Tongue (tissue), 3 donors: ENCODE measurements at places on chromosomes 6 and 20.

GRCh38 chr6:137254966-137255365 lies 35.8 kb upstream of the IFNGR1 start:
- no peak for DNase-seq

DNA sequence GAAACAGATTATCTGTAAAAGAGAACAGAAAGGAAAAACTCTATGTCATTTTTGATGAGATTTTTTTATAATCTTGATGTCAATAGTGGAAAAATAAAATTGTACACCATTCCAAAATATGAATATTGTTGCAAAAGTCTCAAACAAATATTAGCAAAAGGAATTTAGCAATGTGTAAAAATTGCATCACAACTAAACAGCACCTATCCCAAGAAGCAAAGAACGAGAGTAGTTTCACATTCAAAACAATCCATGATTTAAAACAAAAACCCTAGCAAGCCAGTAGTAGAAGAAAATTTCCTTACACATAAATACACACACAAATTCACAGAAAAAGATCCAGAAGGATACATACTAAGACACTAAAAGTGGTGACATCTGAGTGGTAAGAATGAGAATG lies 38.4 kb downstream of the LCA5 start:
- no peak for DNase-seq

DNA sequence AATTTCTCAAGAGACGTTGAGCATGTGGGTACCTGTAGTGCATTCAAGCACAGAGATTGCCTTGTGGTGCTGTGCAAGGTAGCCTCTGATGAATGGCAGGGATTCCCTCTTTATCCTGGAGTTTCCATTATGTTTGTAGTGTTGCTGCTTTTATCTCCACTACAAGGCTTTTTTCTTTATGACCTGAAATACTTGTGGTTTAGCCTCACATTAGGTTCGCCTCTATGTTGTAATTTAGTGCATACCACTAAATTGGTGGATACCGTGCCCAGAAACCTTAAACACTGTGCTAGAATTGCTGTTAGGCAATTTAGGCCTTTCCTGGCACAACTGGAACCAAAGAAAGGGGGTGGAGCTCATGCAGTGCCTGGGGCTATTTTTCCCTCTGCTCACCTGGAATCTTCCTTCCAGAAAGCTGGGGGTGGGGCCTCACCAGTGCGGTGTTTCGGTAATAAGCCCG lies 76.8 kb downstream of the NCOA7 start:
- no peak for DNase-seq

GRCh38 chr20:5770231-5770986 lies 20.2 kb downstream of the SHLD1 start:
- no peak for DNase-seq

DNA sequence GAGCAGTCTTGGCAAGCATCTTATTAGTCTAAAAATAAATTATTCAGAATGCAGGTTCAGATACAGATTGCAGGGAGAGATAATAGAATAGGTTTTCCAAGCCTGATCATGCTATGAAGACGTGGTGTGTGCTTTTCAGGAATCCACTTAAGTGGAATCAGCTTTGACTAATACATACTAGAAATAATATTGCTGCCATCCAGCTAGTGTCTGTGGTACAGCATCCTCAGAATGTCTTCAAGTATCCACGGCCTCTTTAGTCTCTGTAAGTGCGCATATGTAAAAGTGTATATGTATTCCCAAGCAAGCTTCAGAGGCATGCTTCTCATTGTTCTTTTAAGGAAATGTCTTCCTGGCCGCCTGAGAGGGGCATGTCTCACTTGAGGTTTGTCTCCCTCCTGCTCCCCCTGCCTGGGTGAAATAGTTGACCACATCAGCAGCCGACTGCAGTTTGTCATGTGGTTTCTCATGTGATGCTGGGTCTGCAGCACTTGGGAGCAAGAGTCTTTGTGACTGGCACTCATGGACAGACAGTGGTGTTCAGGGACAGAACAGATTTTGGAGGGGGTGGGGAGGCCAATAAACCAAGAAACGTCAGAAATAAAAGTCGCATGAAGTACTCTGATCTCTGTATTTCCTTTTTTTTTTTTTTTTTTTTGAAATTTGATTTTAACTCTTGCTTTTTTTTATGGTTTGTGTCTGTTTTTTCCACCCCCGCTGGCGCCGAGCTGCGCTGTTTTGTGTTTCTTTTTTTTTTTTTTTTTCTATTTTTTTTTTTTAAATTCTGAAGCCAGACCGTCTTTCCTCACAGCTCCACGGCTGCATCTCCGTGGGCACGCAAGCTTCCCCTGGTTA lies 150.8 kb downstream of the PRL start:
- DNase-seq = peak; percentile 87

- no peak for DNase-seq
These were observed 130.8 kb downstream of the SOBP start for GRCh38 chr6:107620732-107621131.

DNA sequence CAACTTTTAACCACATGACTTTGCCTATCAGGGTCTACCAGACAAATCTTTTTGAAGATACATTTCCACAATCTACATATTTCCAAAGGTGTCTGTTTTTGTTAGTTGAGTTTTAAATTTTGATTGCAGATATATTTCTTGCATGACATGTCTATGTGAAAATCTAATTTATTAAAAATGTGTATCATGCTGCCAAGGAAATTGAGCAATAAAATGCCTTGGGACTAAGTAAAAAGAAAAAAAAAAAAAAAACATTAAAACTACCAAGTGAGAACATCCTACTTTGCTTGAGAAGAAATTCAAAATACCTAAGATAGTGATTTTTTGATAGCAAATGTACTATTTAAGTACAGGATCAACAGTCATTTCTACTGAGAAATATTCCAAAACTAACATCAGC lies 17.7 kb downstream of the SLC17A5 start:
- no peak for DNase-seq

DNA sequence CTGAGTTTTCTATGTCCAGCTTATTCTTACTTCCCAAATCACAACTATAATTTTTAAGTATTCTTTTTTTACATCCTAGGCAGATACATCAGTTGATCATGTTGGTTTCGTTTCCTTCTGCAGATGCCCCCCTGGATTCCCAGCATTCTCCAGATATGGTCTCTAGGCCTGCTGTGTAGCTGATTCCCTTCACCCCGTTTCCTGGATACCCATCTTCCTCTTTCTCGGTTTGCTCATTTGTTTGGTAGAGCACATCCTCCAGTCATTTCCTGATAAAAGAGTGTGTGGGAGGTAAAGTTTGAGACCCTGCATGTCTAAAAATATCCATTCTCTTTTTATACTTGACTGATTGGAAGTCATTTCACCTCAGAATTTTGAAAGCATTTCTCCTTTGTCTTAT lies 66.4 kb downstream of the ANKS1A start:
- no peak for DNase-seq

DNA sequence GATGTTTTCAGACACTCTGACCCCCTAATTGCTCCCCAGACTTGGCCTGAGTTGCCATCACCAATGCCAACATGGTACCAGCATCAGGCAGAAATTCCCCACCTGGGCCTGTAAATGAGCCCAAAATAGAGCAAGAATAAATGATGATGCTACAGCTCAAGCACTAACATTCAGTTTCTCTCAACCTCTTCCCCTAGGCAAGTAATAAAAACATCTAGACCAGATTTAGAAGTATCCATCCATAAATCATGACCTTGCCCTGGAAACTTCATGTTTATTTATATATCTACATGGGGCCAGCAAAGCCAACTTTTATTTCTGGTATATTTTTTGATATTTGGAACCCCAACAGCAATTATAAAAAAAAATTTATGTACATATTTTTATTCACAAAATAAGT lies 221.4 kb upstream of the PLN start:
- no peak for DNase-seq

DNA sequence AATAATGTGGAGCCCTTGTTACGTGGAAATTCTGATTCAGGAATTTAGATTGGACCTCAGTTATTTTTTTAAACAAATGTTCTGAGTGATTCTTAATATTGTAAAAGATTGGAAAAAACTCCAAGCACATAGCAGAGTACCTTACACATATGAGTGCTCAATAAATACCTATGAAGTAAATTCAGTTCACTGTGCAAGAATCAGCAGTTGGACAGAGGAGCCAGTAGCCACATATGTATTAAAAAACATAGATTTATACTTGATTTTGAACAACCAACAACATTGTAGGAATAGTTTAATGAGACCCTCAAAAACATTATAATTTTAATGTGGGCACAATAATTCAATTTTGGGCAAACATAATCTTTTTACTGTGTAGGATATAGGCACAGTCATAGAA lies 109.3 kb upstream of the B3GAT2 start:
- DNase-seq = no peak

- DNase-seq = no peak
These were observed 84.6 kb downstream of the PTPN1 start for GRCh38 chr20:50594591-50595432.

DNA sequence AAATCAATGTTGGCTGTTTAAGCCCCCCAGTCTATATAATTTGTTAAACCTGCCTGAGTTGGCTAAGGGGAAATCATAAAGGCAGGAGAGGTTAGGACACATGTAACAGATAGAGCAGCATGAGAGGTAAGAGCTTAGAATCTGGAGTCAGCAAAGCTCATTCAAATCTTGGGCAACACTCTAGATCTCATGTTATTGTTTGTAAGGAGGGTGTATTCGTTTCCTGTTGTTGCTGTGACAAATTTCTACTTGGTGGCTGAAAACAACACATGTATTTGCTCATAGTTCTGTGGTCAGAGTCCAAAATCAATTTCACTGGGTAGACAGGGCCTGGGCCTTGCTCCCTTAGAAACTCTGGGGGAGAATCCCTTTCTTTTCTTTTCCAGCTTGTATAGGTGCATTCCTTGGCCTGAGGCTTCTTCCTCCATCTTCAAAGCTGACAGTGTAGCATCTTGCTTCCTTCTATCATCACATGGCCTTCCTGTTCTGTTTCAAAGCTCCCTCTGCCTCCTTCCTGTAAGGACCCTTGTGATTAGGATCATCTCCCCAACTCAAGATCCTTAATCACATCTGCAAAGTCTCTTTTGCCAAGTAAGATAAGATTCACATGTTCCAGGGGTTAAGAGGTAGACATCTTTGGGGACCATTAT lies 4.4 kb downstream of the LY86 start:
- no peak for DNase-seq

- no peak for DNase-seq
These were observed 9.7 kb downstream of the LINC00237 start for GRCh38 chr20:21096321-21097043.

- DNase-seq = peak; percentile 16
These were observed 48.0 kb downstream of the MUC22 start for GRCh38 chr6:31058128-31058894.

GRCh38 chr20:1830240-1830639 lies 65.0 kb upstream of the SIRPA start:
- peak; percentile 89 for DNase-seq

DNA sequence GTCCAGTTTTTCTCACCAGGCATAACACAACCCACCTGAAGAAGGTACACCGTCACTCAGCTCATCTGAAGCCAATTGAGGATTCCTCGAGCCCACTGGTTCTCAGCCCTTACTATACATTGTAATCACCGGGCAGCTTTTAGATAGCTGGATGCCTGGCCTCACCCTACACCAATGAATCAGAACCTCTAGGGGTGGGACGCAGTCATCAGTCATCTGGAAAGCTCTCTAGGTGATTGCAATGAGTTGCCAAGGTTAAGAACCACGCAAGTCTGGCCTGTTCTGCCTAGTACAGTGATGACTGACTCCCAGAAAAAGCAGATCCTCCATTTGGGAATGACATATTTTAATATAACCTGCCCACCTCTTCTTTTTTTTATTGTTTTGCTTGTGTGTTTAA lies 41.1 kb downstream of the MC3R start:
- DNase-seq = no peak

- DNase-seq = no peak
These were observed 140.8 kb downstream of the VEGFA start for GRCh38 chr6:43910638-43911353.

- no peak for DNase-seq
These were observed 87.2 kb downstream of the THEMIS start for GRCh38 chr6:127813699-127814027.

DNA sequence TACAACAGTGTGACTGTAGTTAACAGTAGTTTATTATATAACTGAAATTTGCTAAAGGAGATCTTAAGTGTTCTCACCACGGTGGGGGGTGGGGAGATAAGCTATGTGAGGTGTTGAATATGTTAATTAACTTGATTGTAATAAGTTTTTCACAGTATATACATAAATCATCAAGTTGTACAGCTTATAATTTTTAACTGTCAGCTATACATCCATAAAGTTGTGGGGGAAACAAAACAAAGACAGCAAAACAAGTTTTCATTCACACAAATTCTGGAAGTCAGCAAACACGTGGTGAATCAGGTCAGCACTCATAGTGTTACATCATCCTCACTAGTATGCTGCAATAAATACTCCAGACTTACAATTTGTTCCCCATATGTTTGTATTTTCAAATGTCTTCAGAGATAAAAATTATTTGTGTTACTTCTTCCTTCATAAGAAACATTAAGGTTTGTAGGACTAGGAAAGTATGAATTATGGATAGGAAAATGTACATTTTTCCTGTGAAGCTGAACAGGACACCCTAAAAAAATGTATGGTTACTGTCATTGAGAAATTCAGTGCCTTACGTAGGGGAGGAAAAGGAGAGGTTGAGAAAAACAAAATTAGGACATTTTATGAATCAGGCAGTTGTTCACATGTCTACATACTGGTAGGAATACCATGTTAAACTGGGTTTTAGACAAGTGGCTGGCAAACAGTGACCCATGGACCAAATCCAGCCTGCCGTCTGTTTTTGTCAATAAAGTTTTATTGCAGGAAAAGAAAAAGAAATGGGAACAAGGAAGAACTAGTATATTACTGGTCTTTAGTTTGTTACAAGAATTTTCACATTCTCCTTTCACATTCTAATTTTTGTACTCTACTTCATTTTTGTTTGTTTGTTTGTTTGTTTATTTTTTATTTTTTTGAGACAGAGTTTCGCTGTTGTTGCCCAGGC lies 6.0 kb downstream of the SUMO4 start:
- no peak for DNase-seq

- DNase-seq = no peak
These were observed 37.3 kb upstream of the TOP1 start for GRCh38 chr20:40991181-40991889.

- DNase-seq = no peak
These were observed 143.4 kb upstream of the PHACTR1 start for GRCh38 chr6:12572896-12573827.
